ENCODE measurements at places on chromosomes 11 and 22.

DNA sequence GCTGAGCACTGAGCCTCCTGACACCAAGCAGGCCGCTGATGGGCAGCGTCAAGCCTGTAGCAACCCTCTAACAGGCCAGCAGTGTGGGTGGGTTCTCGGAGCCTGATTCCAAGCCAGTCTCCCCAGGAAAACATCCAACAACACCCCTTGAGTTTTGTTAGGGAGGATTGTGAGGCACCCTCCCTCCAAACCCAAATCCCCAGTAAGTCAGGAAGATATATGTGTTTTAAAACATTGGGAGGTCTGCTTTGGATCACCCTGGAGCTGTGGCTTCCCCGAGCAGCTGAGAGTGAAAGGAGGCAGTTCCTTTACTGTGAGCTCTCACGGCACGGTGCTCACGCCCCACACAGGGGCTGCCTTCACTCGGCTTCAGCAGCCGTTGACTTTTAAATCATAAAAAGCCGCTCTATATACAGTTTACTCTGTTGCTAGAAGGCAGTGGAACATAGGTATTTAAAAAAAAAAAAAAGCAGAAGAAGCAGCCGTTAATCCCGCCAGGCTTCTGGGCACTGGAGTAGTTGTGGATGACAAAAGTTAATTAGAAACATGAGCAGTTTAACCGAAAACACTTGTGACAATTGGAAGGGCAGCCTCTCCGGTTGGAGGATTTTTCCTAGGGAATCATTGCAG, 218.6 kb downstream of the NAV2 start:
- DNase-seq: no peak

DNA sequence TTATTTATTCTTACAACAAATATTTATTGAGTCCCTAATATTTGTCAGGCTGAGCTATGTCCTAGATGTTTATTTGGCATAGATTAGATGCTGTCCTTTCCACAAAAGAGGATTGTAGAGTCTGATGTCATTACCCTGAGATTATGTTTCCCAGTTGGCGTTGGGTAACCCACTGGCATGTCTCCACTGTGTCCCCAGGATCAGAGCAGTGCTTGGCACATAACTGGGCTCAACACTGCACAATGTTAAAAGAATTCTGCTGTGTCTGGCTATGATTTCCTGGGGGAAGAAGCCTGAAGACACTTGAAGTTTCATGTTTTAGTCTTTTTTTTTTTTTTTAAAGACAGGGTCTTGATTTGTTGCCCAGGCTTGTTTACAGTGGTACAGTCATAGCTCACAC, 4.0 kb downstream of the RCN1 start:
- no peak for DNase-seq

GRCh38 chr11:110855191-110855590, 143.0 kb upstream of the ARHGAP20 start:
- DNase-seq: no peak

GRCh38 chr11:92166335-92166734, 58.3 kb upstream of the FAT3 start:
- no peak for DNase-seq

DNA sequence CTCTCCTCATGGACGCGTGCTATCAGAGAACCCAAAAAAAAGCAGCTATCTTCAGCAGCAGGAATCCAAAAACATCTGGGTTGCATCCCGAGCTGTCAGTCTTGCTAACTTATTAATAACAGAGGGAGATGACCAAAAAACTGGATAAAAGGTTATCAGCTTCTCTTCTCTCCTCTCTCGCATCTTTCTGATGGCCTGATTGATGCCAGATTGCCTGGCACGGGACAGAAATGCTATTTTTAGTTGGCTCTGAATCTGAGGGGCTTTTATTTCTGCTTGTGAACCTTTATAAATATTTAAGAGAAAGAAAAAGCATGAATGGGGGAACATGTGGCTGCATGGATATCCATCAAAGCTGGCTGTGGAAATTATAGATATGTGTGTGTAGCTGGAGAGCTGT, 230.3 kb downstream of the ETS1 start:
- no peak for DNase-seq

DNA sequence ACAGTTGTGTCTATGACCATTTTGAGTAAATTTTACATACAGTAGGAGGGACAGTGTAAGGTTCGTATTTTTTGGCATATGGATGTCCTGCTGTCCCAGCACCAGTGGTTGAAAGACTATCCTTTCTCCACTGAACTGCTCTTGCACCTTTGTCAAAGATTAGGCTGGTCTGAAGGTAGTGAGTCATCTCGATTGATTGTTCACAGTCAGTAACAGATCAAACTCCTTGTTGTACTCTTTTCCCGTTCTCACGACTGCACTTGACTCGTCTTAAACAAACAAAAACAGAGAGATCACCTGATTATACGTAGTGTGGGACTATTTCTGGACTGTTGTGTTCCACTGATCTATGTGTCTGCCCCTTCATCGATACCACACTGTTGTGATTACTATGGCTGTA, 77.1 kb downstream of the DGCR2 start:
- DNase-seq: no peak

GRCh38 chr11:9330387-9331384, 16.3 kb upstream of the TMEM41B start:
- no peak for DNase-seq

DNA sequence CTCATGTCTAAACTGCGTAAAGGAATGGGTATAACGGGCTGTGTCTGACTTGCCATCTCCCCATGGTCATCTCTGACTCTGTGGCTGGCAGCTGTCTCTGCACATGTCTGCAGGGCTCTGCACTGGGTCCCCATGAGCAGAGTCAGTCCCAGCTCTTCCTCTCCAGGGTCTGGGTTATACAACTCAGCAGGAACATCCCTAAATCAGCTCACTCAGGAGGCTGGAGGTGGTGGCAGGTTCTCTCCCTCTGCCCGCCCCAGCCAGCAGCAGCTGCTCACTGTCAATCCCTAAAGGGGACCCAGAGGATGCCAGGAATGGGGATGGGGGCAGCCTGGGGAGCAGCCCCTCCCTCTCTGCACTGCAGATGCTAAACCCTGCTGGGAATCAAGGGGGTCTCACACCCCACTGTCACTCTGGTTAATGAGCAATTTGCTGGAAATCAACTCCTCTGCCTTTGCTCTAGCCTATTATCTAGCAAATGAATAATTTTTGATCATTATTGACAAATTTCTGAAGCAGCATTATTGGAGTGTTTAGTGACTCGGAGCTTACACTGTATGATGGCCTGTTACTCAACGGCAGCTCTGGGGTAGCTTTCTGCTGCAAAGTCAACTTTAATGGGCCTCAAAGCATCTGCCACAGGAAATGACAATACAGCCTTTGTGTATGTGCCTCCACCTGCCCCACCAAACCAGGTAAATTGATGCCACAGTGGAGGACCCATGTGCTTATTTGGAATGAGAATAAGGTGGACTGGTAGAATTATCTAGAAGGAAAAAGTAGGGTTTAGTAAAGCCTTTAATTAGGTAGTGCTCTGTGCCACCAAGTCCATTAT, 55.7 kb upstream of the SHANK2 start:
- DNase-seq: no peak

DNA sequence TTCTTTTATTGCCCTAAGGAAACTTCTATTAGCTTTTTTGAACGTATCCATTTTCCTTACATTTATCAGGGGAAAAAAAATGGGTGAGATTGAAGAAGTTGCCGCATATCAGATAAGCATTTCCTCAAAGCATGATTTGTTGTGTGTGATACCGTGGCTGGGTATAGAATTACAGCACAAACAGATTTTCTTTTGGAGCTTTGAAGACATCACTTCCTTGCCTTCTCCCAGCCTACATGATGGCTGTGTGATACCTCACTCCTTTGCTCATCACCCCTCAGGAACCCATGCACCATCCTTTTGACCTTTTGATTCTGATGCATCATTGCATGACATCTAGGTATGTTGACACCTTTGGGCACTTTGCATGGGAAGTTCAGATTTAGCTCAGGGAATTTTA, 1155.3 kb downstream of the BRD1 start:
- no peak for DNase-seq

DNA sequence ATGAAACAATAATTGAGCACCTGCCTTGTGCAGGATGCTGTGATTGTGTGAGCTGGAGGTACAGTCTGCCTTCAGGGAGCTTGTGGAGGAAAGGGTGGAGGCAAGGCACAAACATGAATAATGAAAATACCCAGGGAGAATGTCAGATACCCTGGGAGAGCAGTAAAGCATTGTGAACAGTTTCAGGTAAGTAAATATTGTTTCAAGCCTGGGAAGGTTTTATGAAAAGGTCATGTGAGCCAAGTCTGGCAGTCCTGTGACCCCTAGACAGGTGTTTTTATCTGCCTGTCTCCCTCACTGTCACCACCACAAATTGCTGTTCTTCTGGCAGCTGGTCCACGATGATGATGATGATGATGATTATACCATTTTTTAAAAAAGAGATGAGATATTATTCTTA, 32.0 kb downstream of the SPECC1L start:
- DNase-seq: no peak
